ENCODE measurements at places on chromosomes 5 and 9. TPM values are rescaled to one million over a fixed set of nuclear protein-coding genes. Genes with fewer than 3 reads are reported as not detected.

- DNase-seq = no peak
- H3K27ac ChIP-seq = peak overlapping the region; percentile 86
- peaks cover 14% of the 10 kb centered on the region for H3K36me3 ChIP-seq
- no peaks in the 10 kb centered on the region for H3K27me3 ChIP-seq
Measured at GRCh38 chr9:121297389-121297788, 29.4 kb downstream of the GSN start.

DNA sequence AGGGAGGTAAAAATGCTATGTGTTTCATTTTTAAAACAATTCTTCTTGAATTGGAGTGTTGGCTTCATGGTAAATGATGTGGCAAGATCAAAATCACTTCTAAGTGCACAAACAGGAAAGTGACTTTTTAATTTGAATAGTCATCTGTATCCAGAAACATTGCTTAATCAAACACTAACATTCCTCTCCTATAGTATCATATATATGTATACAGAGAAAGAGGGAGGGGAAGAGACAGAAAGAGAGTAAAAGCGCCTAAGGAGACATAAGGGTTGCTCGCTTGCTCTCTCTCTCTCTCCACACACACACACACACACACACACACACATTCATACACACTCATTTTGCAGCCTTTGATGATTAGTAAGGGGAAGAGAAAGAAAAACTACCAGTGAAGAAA, 95.4 kb upstream of the PRDM9 start:
- no peaks in the 10 kb centered on the region for H3K27me3 ChIP-seq
- no peaks in the 10 kb centered on the region for H3K4me1 ChIP-seq
- no peaks in the 10 kb centered on the region for H3K36me3 ChIP-seq
- no peak overlapping the region for H3K4me3 ChIP-seq
- no peak overlapping the region for H3K27ac ChIP-seq

DNA sequence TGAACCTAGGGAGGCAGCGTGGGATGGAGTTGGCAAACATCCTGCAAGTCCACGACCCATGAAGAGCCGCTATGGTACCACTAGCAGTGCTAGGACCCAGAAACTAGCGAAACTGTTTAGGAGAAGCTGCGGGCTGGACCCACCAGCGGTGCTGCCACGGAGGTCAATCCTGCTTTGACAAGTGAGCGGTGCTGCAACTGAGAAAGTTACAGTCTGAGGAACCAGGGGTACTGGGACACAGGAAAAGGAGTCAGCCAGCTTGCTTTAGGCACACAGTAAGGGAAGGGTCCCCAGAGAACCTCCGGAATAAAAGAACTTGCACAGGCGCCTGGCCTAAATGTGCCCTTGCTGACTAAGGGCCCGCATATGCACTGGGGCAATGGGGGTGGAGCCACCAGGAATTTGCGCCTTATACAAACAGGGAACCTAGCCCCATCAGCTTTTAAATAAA, 23.6 kb upstream of the ANXA2R start:
- H3K36me3 ChIP-seq = no peaks in the 10 kb centered on the region
- DNase-seq = no peak
- peaks cover 18% of the 10 kb centered on the region for H3K4me1 ChIP-seq
- H3K27ac ChIP-seq = peak overlapping the region; percentile 100
- H3K4me3 ChIP-seq = peak overlapping the region; percentile 90

DNA sequence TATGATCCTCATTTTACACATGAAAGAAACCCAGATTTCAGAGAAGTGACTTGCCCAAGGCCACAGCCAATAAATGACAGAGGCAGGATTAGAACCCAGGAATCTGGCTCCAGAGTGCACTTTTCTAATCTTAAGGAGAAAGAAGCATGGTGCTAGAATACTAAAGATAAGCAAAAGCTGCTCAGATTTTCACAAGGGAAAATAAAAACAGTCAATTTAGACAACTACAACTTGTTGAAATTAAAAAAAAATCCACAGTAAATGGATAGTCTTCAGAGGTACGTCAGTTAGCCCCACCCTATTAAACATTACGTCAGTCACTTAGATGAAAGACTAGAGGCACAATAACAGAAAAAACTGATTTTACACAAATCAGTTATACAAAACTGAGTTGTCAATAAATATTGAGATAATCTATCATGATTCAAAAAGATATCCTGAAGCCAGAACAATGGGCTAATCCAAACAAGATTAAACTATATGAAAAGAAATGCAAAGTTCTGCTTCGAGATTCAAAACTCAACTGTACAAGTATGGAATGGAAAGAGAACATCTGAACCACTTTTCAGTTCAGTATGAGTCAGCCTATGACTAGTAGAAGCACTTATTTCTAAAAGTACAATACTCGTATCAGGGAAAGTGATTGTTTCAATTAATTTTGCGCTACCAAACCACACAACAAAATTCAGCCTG, 9.3 kb downstream of the TMEM245 start:
- H3K4me3 ChIP-seq = no peak overlapping the region
- peaks cover under 1% of the 10 kb centered on the region for H3K36me3 ChIP-seq
- DNase-seq = no peak
- no peaks in the 10 kb centered on the region for H3K27me3 ChIP-seq
- peaks cover 83% of the 10 kb centered on the region for H3K4me1 ChIP-seq

DNA sequence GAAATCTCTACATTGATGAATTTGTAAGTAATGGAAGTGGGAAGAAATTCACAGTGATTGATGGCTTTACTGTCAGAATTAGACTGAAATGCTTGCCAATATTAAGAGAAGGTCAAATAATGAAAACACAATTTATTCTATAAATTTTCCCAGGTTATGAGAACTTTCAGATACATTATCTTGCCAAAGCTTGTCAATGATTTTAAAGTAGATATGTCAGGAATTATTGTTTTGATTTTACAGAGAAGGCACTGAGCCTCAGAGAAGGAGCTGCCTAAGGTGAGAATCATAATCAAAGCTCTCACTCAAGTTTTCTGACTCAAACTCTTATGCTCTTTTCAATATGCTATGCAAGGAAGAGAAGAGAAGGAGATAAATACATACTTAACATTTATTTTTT, 564.0 kb upstream of the RGMB start:
- no peaks in the 10 kb centered on the region for H3K36me3 ChIP-seq
- H3K27ac ChIP-seq = no peak overlapping the region
- H3K4me1 ChIP-seq = no peaks in the 10 kb centered on the region

DNA sequence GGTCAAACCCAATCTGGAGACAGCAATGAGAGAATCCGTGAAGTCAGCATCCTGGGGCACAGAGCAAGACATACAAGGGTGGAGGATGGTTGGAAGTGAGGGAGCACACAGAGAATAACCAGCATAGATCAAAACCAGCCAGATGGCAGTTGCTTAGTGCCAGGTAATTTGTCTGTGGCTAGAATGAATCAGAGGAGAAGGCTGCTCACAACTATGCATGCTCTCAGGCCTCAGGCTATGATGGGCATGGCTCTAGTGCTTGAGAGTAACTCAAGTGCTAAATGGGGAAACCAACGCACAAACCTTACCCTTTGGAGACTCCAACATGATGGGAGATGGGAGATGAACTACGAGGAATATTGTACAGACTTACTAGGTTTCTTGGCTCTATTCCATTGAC, 160.8 kb downstream of the DMRT2 start:
- no peaks in the 10 kb centered on the region for H3K4me1 ChIP-seq
- DNase-seq = no peak

- H3K36me3 ChIP-seq = no peaks in the 10 kb centered on the region
- no peak overlapping the region for H3K4me3 ChIP-seq
Measured at GRCh38 chr5:148343603-148344487, 8.5 kb downstream of the SPINK9 start.

GRCh38 chr5:52989025-52989780, at the start of gene ITGA2:
ITGA2 (plus strand) TSS chr5:52989352; CDS start chr5:52989469, 117 bp downstream.
- no peaks in the 10 kb centered on the region for H3K36me3 ChIP-seq
- peaks cover 19% of the 10 kb centered on the region for H3K4me1 ChIP-seq
- peak within 1 kb of the TSS; percentile 51 for H3K27ac ChIP-seq
- H3K27me3 ChIP-seq = no peaks in the 10 kb centered on the region

GRCh38 chr9:97376902-97377301, 35.0 kb upstream of the TDRD7 start:
- H3K4me3 ChIP-seq = no peak overlapping the region
- no peak overlapping the region for H3K27ac ChIP-seq
- H3K4me1 ChIP-seq = no peaks in the 10 kb centered on the region

DNA sequence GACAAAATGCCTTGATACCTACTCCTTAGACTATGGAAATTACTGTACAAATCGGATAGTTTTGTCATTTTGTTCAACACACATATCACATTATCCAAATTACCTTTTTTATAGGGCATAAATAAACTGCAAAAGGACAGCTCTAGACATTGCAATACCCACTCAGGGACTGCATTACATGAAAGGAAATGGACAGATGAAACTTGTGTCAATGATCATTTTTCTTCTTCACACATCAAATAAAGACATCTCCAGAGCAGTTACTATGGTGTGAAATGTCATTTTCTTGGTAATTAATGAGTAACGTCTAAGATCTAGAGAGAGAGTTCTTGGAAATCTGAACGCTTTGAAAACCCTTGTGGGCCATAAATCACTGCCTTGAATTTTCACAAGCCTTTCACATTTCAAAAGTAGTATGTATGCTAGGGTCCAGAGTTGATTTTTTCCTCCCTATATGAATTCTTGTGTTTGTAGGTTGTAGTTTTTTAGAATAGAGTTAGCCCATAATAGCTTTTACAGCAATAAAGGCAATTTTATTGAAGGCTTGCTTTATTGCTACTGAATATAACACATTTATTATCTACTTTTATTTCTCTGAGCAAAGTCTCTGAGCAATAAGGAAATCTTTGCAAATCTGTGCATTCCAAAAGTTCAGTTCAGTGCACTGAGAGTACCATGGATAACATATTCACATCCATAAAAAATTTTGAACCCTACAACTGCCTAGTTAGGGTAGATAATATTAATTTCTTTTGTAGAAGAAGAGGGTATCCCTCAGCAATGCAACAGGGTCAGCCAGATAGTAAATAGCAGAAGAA, 358.0 kb upstream of the PCSK5 start:
- H3K27ac ChIP-seq = no peak overlapping the region
- no peaks in the 10 kb centered on the region for H3K4me1 ChIP-seq
- H3K27me3 ChIP-seq = no peaks in the 10 kb centered on the region

- no peaks in the 10 kb centered on the region for H3K36me3 ChIP-seq
- no peaks in the 10 kb centered on the region for H3K4me1 ChIP-seq
- no peak overlapping the region for H3K27ac ChIP-seq
- H3K27me3 ChIP-seq = no peaks in the 10 kb centered on the region
Measured at GRCh38 chr9:87853302-87853701, 29.4 kb upstream of the SPATA31E1 start.

GRCh38 chr5:126234563-126235195, 188.5 kb upstream of the GRAMD2B start:
- no peaks in the 10 kb centered on the region for H3K36me3 ChIP-seq
- no peak overlapping the region for H3K4me3 ChIP-seq
- no peaks in the 10 kb centered on the region for H3K27me3 ChIP-seq
- H3K4me1 ChIP-seq = no peaks in the 10 kb centered on the region
- DNase-seq = no peak

Gene C9orf50
- not detected for total RNA-seq

Gene FREM1
- total RNA-seq = 7.0 TPM

Gene FBP2
- not detected for total RNA-seq

Gene ANKRD34B
- total RNA-seq = 0.35 TPM

Gene EIF4E1B
- not detected for total RNA-seq

Gene IL13
- total RNA-seq = not detected

All from upper lobe of right lung (tissue), 1 donor.